ENCODE measurements at places on chromosomes 7 and 10.

GRCh38 chr10:122045212-122045611 lies 56.2 kb downstream of the TACC2 start:
- DNase-seq: no peak

GRCh38 chr10:53370347-53370746 lies 597.8 kb upstream of the MBL2 start:
- no peak for DNase-seq

GRCh38 chr10:71040343-71040742 lies 152.0 kb upstream of the PCBD1 start:
- DNase-seq: no peak

GRCh38 chr7:134184767-134185166 lies 57.6 kb downstream of the LRGUK start:
- DNase-seq: no peak

DNA sequence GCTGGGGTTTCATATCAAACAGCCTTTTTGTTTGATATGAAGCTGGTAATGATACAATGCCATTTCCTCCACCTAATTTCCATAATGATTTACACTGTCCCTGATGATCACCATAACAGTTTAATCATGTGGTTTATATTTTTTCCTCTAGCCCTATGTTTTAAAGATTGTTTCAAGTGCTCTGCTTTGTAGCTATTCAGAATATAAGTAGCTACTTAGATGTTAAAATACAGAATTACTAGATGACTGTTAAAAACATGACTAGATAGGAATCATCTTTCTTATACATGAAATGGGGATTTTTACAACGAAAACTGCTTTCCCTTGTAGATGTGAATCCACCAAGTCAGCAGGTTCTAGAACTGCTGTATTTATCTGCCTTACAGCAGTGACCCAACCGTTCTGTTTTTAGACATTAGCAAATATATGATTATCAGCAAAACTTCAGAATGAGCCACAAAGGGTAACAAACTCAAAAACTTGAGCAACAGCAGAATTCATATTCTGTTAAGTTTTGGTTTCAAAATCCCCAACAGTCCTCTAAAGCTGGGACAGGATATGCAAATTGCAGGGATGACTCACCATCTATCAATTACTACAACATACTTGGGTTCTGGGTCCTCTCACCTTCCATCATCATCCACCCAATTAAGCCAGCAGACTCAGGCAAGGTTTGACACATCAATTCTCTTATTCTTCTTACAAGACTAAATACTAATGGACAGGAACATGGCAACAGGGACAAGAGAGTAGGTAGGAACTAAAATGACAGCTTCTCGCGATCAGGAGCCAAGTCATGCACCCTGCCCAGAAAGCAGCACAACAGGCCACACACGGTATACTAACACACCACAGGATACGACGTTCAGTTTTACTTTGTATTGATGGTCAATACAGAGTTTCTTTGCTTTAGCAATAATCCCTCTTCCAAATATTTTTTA lies 83.9 kb downstream of the PIP4K2A start:
- DNase-seq: no peak

DNA sequence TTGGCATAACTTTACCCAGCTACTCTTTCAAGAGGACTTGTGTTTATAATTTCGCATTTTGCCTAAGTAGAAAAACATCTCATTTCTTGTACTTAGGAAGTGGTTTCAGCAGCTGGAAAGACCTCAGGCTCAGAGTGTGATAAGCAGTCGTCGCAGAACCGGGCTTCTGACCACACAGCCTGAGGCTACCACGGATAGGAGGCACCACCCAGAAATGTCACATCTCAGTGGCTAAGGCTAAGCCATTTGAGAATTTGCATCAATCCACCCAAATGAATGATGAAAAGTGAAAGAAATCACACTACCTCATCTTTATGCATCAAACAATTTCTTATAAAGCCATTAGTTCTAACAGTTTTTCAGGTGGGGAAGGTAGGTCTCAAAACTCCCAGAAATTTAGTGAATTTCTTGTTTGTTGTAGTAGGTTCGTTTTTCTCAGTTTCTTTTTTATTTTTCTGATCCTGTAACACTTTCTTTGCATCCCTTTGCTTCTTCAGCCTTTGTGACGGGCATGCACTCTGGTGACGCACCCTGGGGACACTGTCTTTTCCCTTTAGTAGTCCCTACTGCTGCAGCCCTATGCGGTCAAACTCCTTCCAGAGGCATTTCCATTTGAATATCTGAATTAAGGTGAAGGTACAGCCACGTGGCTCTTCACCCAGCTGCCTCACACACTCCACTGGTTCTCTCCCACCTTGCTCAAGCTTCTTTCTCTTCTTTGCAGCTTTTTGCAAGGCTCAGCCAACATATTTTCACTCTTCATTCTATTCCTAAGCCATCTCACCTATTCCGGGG lies 68.5 kb downstream of the MAP3K8 start:
- no peak for DNase-seq

- DNase-seq: no peak
Measured at GRCh38 chr10:110475722-110476515, 21.8 kb upstream of the DUSP5 start.

DNA sequence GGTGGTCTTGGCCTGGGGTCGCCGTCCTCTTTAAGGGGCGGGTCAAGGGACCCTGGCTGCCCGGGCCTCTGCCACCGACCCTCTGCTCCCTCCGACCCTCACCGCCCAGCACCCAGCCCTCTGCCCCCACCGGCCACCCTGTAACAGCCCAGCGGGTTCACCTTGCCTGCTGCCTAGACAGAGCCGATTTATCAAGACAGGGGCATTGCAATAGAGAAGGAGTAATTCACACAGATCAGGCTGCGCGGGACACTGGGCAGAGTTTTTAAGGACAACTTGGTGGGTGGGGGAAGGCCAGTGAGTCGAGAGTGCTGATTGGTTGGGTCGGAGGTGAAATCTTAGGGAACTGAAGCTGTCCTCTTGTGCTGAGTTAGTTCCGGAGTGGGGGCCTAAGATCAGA lies 779 bp upstream of the ADCK2 start:
- DNase-seq: no peak

GRCh38 chr7:23332910-23333612 lies 33.9 kb downstream of the MALSU1 start:
- DNase-seq: no peak

GRCh38 chr7:7565746-7566650 lies 686 bp upstream of the MIOS start:
- DNase-seq: no peak

DNA sequence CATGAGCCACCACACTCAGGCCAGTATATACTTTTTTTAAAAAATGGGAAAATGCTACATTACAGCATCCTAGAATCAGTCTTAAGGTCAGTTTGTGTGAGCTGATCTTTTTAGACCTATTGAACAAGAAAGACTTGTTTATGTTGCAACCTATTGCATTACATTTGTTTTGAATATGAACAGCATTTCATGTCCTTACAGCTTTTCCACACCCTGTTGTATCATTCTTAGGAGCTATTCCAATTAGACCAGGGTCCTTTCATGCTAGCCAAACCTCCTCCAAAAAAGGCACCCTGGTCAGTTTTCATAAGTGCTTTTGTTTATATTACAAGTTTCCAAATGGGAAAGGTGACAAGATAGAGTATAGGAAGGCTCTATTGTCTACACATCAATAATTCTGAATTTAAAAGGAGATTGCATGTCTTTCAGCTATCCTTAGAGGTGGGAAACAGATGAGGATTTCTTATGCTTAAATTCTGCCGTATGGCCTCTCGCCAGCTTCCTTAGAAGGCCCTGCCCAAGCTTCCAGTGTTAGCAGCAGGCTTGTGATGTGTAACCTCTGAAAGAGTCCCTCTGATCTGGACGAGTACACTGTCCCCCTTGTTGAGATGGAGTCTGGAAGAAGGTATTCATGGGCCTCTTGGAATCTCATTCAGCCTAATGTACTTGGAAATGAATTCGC lies 171.9 kb downstream of the OTUD1 start:
- no peak for DNase-seq

GRCh38 chr10:121873236-121873635 lies 54.6 kb downstream of the ATE1 start:
- no peak for DNase-seq

DNA sequence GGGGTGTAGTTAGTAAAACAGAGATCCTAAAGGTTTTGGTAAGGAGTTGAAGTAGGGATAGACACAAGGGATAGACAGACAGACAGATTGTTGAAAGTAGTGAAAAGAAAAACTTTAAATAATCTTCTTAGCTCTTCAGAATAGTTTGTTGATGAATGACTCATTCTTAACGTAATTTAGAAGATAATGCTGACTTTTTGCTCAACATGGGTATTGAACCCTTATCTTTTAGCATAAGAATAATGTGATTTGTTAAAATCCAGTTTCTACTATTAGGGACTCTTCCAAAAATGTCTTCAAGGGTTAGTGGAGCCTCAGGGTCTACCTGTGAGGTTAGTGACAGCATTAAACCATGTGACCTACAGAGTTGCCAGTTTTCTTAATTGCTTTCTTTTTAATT lies 411.2 kb downstream of the ETV1 start:
- no peak for DNase-seq

GRCh38 chr7:90402785-90403173 lies 482 bp upstream of the CLDN12 start:
- no peak for DNase-seq

GRCh38 chr7:30634193-30634626 lies 39.5 kb downstream of the GARS1 start:
- DNase-seq: no peak

GRCh38 chr10:69960606-69960987 lies 92.0 kb upstream of the MACROH2A2 start:
- DNase-seq: no peak

DNA sequence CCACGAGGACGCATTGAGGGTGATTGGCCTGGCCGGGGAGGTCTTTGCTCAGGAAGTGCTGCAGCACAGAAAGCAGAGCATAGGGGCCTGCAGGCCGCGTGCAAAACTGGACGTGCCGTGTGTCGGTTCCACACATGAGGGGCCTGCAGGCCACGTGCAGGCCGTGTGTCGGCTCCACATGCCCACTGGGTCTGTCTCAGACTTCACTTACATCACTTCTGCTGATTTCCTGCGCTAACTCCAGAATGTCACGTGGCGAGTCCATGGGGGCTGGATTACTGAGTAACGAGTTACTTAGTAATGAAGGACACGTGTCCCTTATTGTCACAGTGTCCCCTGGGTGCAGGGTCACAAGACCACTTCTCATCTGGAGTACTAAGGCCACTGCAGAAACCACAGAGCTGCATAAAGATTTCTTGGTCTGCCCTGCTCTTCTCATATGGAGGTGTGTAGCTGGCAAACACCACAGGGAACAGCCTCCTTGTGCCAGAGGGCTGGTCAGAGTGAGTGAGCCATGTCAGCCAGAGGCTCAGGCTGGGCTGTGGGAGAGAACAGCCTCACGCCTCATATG lies 60.8 kb downstream of the GDI2 start:
- DNase-seq: no peak

DNA sequence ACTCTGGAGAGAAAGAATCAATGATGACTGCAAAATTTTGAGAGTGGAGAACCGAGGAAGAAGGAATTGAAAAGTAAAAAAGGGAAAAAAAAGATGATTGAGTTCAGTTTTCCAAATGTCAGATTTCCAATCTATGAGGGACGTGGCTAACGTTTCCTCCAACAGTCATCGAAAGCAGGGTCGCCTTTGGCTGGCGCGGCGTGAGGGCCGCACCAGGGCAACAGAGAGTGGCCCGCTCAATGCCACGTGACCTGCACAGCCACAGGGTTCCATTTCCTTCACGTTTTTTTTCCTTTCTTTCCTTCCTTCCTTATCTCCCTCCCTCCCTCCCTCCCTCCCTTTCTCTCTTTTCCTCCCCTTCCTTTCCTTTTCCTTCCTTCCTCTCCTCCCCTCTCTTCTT lies 101.9 kb downstream of the WDR37 start:
- DNase-seq: no peak

GRCh38 chr10:84217746-84218145 lies 7.6 kb downstream of the LRIT2 start:
- DNase-seq: no peak

DNA sequence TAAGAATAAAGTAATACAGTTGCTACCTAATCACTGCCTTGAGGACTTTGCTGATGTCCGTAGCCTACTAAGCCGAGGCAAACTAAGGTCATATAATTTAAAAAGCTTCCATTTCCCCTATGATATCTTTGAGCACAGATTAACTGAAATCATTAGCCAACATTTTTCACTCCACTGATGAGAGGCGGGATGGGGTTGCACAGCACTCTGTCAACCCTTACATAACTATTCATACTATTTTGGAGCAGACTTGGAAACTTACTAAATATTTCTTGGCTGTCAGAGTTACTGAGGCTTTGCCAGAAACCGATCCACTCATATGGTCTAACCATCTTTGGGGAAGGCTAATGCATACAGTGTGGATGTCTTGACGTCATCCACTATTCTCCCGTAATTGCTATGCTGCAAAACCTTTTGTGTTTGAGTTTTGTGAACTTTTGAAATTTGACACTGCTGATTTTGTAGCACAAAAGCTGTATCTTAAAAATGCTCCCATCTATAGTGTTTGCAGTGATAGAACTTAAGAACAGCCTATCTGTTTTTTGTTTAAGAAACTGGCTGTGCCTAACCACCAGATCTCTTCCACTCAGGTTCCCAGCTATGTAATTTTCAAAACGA lies 248.7 kb downstream of the TSPAN12 start:
- DNase-seq: no peak

GRCh38 chr10:128643658-128644057 lies 517.4 kb upstream of the MKI67 start:
- no peak for DNase-seq

DNA sequence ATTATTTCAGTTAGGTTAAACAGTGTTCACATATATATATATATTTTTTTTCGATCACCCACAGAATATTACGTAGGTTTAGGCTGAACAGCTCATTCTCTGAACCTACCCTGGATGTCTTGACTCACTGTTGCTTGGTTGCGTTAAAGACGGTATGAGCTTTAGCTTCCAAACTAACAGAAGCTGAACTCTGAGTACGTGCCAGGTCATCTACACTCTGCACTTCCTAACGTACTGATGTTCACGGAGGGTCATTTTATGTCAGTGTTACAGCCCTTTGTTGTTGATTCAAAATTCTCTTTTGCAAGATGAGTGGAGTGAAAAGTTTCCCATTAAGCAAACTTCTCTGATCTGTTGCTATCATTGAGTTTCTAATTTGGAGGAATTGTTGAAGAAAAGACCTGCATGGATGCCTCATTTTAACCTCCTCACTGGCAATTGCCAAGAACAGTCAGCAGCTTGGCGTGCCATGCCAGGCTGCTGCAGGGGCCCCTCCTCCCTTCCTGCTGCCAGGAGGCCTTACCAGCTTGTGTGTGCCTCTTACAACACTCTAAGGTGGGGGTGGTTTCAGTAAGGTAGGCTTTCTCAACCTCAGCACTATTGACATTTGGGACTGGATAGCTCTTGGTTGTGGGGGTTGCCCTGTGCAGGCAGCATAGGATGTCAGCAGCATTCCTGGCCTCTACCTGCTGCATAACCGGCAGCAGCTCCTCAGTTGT lies 44.3 kb downstream of the INSYN2A start:
- no peak for DNase-seq

DNA sequence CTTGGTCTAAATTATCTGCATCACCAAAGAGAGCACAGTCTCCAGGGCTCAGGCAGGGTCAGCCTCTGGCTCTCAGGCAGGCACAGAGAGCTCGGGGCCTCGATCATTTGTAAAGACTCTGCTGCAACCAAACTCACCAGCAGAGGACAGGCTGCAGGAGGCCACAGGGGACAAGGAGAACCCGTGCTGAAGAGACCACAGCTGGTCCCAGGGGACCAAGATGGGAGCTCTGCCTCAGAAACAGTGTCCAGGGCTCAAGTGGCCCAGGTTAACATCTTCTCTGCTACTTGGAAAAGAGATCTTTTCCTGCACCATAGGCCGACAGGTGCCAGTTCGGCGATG lies 543.2 kb downstream of the PTPRN2 start:
- DNase-seq: no peak

GRCh38 chr10:64486149-64486548 lies 964.9 kb downstream of the REEP3 start:
- DNase-seq: peak; percentile 20

- DNase-seq: no peak
Measured at GRCh38 chr7:44388089-44388970, 62.9 kb upstream of the CAMK2B start.

All from AG04450 (cell line).